ENCODE measurements at places on chromosomes 5 and 9.
A peak's percentile ranks its signal among the peaks of the same experiment; 100 is the strongest.

DNA sequence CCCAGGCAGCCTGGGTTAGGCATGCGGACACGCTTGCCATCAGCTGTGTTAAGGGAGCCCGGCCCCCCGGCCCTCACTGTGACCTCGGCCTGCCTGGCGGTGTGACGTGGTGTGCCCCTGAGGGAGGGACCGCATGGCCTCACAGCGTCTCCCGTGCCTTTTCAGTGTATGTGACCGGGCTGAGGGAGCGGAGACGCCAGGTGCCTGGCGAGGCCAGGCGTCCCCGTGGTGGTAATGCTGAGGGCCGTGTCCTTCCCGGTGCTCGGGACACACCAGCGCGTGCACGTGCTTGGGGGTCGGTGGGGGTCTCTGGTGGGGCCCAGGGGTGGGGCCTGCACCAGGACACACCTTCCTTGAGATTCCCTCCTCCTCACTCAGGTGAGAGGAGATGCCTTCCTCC is 10.9 kb downstream of the RNU6ATAC start:
- no peak for DNase-seq

DNA sequence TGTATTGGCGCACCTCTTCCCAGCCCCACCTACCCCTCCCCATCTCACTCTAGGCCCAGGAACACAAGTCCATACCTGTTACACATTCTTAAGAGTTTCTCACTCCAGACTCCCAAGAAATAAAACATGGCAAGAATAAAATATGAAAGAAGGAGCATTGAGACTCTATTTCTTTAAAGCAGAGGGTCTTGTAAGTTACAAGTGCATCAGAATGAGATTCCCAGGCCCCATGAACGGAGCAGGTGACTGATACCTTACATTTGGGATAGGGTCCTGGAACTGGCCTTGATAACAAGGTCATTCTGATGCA is 5.7 kb downstream of the EGR1 start:
- no peak for DNase-seq

DNA sequence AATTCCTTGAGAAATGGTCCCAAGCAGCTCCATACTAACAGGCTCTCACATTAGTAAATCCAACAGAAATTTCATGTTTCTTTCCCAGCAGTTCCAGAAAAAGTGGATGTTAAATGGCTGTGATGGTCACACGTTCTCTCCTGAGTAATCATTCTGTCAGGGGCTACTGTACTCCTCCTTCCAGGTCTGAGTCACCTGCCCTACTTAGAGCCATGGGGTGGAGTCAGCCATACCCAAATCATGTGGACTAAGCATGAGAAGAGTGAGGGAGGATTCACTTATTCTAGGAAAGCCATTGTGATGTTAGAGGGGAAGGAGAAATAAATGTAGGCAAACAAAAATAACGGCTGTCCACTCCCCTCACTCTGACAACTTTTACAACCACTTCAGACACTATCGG is 547.2 kb downstream of the CSNK1G3 start:
- DNase-seq = no peak

GRCh38 chr5:150022158-150022531 is 21.6 kb downstream of the HMGXB3 start:
- no peak for DNase-seq

DNA sequence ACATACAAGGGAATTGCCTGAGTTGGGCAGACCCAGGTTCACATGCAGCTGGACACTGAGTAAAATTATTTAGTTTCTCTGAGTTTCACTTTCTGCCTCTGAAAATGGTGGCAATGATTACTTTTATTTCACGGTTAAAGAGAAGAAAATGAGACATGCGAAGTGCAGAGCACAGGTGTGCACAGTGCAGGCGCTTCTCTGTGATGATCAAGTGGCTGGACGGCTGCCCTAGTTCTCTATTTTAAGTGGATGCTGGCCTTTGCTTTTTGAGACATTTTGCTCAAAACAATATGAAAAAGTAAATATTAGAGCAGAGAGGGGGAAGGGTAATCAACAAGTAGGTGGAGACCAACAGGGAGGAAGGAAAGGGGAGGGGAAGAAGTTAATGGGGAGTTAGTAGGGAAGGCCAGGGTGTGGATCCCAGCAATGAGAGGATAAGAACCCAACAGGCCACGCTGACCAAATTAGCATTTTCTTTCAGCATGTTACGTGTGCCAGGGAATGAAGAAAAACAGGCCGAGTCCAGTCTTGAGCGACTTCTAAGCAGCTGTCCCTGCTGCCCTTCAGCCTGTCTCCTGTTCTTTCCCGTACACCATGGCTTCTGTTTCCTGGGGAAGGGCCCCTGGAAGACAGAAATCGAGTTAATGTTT is 16.1 kb downstream of the SNX18 start:
- no peak for DNase-seq

DNA sequence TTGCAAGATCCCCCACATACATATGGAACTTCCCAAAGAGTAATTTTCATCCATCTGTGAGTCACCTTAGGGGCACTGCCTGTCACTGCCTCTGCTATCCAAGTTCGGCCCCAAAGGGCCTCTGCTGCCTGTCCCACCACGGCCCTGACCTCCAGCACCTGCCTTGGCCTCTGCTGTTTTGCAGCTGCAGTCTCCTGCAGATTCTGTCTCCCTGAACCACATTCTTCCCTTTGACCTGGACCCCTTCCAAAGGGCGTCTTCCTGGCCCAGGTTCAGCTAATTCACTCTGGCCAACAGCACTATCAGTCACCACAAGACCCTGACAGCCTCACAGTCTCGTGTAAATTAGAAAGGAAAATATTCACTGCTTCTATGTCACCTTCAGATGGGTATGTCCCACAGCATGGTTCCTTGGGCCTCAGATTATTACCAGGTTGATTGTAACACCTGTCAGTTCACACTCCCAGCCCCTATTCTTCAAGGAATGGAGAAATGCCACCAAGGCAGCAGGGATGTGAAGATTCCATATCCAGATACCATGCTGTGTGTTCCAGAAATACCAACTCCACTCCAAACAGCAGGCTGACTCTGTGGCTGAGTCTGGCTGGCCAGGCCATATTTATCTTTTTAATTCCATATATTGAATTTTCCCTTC is 479.3 kb downstream of the ARHGEF28 start:
- DNase-seq = no peak

- DNase-seq = peak; percentile 97
Measured at GRCh38 chr9:35072461-35073278, at the start of gene VCP. Gene VCP, minus strand, starts transcription at chr9:35072625. Its CDS starts 272 bp downstream, at chr9:35072353.

GRCh38 chr9:16572005-16572734 is 298.3 kb downstream of the BNC2 start:
- no peak for DNase-seq

- DNase-seq = no peak
Measured at GRCh38 chr5:174533751-174534241, 190.6 kb upstream of the MSX2 start.

DNA sequence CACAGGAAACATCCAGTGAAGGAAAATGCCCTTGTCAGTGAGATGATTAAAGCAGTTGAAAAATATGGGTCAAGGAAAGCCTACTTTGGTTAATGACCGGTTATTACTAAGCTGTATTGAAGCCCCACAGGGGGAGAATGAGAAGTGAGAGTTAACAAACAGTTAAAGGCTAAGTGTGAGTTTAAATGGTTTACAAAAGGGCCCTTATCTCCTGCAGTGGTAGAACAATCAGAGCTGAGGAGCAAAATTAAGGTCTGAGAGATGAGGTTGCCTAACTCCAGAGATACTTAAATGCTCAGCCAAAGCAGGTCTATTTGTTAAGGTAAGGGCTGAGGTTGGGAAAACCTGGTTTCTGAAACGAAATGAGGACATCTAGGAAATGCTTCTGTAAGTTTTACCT is 75.1 kb upstream of the FER start:
- DNase-seq = no peak

DNA sequence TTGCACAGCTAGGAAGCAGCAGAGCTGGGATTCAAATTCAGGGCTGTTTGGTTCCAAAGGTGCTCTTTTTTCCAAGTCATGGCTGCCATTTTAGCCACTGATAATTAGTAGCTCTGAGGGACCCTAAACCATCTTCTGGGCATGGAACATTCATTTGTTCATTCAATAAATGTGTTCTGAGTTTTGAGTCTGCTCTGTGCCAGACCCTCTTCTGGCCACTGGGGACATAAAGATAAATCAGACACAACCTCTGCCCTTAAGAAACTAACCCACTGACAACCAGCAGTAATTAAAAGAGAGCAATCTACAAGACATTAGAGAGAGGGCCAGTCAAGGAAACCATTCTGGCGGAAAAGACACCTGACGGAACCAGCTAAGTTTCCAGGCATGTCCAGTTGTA is 2.0 kb upstream of the CPEB4 start:
- no peak for DNase-seq

DNA sequence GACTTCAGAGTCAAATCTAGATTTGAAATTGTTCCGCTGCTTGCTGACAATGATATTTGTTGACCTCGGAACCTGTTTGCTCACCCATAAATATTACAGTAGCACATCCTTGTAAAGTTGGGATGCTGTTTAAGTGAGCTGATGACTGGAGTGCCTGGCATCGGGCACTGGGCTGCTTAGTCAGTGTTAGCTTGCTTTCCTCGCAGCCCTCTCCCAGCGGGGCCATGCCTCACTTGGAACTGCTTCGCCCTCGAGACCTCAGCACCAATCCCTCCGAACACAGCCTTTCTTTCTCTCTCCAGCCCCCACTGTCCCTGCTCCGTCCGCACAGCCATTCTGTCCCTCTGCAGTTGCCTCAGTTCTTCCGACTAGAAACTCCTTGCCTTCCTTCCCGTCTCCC is 23.4 kb downstream of the RNF44 start:
- DNase-seq = no peak

- DNase-seq = no peak
Measured at GRCh38 chr5:71821029-71821428, 102.0 kb downstream of the CARTPT start.

DNA sequence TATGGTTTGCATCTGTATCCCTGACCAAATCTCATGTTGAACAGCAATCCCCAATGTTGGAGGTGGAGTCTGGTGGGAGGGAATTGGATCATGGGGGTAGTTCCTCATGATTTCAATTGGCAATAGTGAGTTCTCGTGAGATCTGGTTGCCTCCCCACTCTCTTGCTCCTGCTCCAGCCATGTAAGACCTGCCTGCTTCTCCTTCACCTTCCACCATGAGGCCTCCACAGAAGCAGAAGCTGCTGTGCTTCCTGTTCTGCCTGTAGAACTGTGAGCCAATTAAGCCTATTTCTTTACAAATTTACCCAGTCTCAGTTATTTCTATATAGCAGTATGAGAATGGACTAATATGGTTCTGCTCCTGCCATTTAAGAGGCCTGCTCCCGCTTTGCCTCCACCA is 32.9 kb downstream of the SCAI start:
- DNase-seq = no peak

- DNase-seq = peak; percentile 96
Measured at GRCh38 chr5:144170276-144171024, at the start of the genes KCTD16 and YIPF5. Gene KCTD16, plus strand, starts transcription at chr5:144170873. Gene YIPF5, minus strand, starts transcription at chr5:144170659. Its CDS starts 704 bp downstream, at chr5:144169955.

DNA sequence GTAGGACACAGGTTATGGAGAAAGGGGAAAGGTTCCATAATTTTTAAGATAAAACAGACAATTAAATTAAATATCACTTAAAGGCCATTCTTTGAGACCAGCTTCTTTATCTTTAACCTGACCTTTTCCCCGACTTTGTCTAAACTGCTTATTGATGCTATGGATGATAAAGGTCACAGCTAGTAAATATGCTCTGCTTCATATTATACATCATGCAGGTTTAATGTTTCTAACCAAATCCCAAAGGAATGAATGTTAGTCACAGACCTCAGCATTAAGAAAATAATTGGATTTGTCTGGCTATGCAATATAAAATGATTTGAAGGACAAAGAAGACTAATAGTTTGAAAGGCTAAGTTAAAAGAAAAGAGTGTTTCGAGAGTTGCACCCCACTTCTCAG is 147.6 kb downstream of the ST8SIA4 start:
- DNase-seq = no peak

- DNase-seq = no peak
Measured at GRCh38 chr5:149771216-149771980, 41.3 kb downstream of the PPARGC1B start.

GRCh38 chr9:93207326-93207814 is 23.4 kb downstream of the WNK2 start:
- no peak for DNase-seq

DNA sequence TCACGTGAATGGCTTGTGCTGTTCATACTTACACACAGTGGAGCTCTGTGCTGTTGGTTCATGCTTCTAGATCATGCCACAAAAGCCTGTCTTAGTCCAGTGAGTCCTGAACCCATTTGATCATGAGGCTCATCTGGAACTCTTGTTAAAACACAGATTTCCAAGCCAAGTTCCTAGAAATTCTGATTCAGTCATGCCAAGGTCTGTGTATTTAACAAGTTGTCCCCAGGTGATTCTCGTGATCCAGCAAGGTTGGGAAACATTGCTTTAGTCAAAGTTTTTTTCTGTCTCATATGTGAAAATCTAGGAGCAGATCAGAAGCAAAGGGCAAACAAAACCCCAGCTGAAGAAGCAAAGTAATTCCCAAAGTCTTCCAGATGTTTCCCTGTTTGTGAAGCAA is 112.5 kb upstream of the GAS1 start:
- DNase-seq = no peak

DNA sequence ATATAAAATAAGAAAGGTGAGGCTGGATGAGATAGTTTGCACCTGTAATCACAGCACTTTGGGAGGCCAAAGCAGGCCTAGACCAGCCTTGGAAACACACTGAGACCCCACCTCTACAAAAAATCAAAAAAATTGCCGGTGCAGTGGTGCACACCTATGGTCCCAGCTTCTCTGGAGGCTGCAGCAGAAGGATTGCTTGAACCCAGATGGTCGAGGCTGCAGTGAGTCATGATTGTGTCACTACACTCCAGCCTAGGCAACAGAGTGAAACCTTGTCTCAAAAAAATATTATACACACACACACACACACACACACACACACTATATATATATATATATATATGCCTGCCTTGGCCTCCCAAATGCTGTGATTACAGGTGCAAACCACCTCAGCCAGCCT is 1.3 kb downstream of the SLC35D2 start:
- no peak for DNase-seq

DNA sequence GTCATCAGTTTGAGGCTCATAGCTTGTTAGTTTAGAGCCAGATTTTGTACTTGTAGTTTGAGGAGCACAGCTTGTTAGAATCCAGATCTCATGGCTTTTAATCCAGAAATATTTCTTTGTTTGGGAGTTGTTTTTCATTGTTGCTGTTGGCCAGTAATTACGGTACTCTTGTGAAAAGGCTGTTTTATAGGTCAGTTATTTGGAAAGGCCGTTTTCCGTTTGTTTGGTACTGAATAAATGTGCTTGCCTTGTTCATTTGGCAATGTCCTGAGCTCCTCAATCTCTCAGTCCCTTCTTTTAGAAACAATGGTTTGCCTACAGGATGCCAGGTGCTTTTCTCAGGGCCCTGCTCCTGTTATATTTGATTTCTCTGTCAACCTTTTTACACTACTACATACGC is 4.5 kb upstream of the MOB3B start:
- no peak for DNase-seq

- no peak for DNase-seq
Measured at GRCh38 chr5:37417347-37417746, 38.2 kb downstream of the WDR70 start.
